ENCODE measurements at places on chromosomes 16 and 17. TPM values are rescaled to one million over a fixed set of nuclear protein-coding genes. Genes with fewer than 3 reads are reported as not detected.

The SEC14L5 gene
- total RNA-seq, result 31.4 TPM

The GNAO1 gene
- 23.6 TPM for total RNA-seq

GRCh38 chr16:31182391-31182790 is 2.5 kb downstream of the FUS start:
- DNase-seq, result no peak

GRCh38 chr16:13104772-13105171 is 203.4 kb downstream of the SHISA9 start:
- DNase-seq, result no peak
